ENCODE measurements at places on chromosomes 12 and 14.

DNA sequence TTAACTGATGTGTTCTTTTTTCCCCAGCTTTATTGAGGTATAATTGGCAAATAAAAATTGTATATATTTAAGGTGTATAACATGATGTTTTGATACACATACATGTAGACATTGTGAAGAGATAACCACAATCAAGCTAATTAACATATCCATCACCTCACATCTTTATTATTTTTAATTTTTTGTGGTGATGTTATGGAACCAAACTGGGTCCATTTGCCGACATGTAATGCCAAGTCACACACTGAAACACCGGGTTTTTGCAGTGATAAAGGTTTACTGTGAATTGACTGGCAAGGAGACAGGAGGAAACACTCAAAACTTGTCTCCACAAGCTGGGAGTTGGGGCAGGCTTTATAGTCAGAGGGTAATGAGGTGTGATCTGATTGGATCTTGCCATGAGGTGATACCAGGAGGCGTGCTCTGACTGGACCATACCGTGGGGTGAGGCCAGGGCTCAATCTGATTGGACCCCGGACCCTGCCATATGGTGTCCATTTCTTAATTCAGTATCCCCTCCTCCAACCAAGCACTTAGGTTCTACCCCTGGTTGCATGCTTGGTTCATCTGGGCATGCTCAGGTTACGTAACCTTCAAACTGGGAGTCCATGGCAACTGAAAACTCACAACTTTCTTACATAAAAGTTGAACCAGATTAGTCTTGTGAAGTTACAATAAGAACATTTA lies 11.8 kb upstream of the WSCD2 start:
- no peak for DNase-seq

DNA sequence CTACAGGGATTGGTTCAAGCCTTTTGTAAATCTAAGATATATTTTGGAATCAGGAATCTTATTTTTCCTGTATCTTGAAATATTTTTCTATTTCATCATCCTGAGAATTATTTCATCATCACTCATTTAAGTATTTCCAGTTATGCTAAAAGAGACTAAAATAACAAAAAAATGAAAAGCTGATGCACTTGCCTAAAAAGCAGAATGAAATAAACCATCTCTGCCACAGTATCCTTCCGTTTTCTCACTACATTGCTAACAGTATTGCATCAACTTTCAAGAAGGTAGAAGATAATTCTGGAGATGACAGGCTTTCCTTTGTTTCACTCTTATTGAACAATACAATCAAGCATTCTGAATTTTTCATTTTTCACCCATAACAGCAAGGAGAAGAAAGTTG lies 31.1 kb upstream of the EIF5 start:
- no peak for DNase-seq

GRCh38 chr14:44279357-44279756 lies 227.7 kb downstream of the FSCB start:
- DNase-seq: no peak

DNA sequence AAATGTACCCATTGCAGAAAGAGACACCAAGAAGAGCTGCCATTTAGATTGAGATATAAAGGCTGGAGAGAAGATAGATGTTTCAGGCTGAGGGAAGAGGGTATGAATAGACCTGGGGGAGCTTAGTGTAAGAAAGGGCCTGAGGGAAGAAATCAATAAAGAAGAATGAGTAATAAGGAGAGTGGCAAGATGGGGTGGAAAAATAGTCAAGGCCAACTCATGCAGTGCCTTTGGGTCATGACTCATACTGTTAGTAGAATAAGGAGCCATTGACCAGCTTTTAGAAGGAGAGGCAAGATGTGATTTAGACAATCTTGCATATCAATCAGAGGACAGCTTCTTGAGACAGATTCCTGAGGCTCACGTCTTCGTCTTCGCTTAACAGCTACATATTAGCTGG lies 287.5 kb downstream of the DUSP6 start:
- no peak for DNase-seq

GRCh38 chr14:100345711-100346110 lies 22.6 kb downstream of the SLC25A47 start:
- no peak for DNase-seq

GRCh38 chr12:51371295-51371953 lies 19.8 kb downstream of the GALNT6 start:
- peak; percentile 86 for DNase-seq

DNA sequence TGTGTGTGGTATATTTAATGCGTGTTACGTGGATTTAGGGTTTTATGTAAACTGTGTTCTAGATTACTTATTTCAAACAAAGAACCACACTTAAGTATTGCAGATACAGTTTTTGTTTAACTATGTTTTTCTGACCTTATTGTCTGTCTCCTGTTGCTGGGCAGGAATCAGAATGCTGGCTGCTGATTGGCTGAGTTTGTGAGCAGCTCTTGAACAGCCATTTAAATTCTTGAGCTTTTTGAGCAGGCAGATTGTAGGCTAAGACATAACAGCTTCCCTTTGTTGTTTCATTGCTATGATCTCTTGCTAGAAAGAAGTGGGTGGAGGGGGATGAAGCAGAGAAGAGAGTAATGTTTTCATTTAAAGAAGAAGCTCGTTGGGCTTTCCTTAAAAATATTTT lies 52.2 kb downstream of the ATF7IP start:
- DNase-seq: peak; percentile 90

DNA sequence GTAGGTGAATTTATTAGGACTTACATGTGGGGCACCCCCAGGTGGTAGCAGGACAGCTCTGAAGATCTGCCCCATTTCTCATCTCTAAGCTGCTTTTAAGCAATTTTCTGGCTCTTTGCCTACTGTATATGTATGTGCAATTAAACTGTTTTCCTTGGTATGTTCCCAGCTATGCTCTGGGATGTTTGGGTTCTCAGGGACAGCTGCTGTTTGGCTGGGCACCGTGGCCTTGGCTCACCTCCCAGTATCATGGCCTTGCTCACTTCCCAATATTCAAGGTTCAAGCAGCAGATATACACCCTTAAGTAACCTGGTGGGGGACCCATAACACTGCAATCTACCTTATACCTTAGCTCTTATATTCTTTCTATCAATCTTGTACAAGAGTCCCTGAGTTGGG lies 53.7 kb upstream of the KITLG start:
- DNase-seq: no peak

GRCh38 chr12:93714382-93714781 lies 37.2 kb downstream of the CRADD start:
- DNase-seq: peak; percentile 20

DNA sequence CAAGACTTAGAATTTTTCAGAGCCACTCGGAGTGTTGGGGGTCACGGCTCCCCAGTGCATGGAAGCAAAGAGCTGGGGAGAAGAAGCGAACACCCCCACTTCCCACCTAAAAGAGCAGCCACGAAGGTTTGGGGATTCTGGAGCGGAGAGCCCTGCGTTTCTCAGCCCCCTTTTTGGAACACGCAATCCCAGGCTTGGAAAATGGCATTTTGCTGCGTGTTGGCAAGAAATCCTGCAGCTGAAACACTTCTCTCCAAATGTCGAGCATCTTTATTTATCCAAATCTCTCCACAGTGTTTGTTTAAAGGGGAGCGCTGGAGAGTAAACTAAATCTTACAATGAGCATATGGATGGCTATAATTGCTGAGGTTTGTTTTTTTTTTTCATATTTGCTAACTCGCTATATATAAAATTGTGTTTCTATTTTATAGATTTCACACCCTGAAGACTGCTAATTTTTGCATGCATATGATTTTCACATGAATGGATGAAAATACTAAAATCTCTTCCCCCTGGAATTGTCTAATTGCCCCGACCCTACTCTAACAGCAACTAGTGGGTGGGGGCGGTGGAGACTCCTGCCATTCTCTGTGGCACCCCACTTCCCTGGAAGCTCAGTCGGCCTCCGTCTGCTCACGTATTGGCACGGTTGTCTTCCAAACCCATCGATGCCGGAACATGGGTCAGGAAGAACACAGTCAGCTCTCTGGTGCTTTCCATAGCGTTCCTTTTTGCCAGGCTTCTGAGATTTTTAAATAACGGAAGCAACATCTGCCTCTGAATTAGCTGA lies 120.5 kb downstream of the GCH1 start:
- DNase-seq: no peak
